HFF-Myc (cell line): ENCODE measurements at places on chromosomes 2 and 18.

DNA sequence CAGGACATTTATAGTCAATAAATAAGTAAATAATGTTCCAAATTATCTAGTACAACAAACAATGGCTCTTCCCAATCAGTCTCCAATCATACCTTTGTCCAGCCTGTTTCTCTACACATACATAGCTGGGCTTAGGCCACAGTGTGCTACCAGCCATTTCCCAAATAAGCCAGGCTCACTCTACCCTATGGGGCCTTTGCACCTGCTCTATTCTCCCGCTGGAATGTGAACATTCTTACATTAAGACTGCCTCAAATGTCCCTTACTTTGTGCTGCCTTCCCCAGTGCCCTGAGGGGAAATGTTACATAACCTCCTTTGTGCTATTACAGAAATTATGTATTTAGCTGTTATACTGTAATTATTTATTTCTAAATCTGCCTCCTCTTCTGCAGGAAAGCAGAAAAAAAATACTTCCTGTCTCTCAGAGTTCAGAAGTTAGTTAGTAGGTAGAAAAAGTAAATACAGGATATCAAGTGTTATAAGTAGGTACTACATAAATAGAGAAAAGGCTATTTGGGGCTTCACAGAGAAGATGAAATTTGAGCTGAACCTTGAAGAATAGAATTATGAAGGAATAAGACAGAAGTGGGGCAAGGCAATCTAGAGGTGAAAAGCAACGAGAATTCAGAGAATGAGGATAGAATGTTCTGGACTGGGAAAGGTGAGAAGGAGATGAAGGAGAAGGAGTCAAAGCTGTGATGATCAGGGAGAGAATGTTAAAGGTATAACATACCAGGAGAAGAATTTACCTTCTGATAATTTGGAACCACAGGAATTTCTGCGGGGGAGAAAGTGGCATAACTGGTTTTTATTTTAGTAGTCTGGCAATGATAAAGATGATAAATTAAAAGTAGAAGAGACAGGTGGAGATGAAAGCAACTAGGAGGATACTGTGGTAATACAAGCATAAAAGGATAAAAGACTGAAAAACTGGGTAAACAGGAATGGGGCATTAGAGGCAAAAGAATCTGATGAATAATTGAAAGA is 37.0 kb downstream of the ROCK1 start:
- no peak for DNase-seq

GRCh38 chr2:1132328-1132969 is 181.8 kb downstream of the SNTG2 start:
- no peak for DNase-seq

DNA sequence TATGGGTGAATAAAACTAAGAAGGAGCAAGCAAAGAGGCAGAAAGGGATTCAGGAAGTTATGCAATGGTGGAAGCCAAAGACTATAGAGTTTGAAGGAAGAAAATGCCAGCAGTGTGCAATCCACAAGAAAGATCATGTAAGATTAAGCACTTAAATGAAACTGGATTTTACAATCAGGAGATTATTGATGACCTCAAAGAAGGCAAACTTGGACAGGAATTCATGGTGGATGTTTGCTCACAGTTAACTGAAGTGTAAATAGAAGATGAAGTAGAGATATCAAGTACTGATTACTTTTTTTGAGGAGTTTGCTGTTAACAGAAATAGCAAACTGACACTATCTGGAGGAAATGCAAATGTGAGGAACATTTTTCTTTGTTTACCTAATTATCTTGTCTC is 308.9 kb downstream of the RND3 start:
- no peak for DNase-seq

- peak; percentile 35 for DNase-seq
Measured at GRCh38 chr2:63614448-63614968, 25.7 kb downstream of the MDH1 start.

GRCh38 chr2:168475636-168476035 is 19.6 kb downstream of the CERS6 start:
- no peak for DNase-seq

DNA sequence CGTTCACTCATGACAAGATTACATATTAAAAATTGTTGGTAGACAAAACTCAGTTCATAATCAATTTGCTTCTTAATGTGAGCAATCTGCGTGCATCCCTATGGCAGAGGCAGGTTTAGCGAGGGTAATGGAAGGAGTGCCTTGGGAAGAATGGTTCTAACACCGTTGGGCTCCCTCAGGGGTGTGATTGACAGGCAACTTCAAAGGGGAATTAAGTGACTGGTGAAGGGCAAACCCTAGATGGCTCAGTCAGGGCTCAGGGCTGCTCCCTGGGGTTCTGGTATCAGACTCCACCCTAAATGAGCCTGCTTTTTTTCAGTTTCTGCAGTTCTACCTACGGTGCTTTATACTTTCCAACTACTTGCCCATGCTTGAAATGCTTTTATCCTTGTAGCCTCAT is 419.5 kb upstream of the CELF4 start:
- DNase-seq, result no peak

- no peak for DNase-seq
Measured at GRCh38 chr2:128449226-128450061, 130.8 kb upstream of the HS6ST1 start.

GRCh38 chr2:39227628-39228412 is 15.9 kb downstream of the CDKL4 start:
- DNase-seq, result peak; percentile 25

- DNase-seq, result no peak
Measured at GRCh38 chr2:80529466-80530165, 225.1 kb upstream of the LRRTM1 start.

DNA sequence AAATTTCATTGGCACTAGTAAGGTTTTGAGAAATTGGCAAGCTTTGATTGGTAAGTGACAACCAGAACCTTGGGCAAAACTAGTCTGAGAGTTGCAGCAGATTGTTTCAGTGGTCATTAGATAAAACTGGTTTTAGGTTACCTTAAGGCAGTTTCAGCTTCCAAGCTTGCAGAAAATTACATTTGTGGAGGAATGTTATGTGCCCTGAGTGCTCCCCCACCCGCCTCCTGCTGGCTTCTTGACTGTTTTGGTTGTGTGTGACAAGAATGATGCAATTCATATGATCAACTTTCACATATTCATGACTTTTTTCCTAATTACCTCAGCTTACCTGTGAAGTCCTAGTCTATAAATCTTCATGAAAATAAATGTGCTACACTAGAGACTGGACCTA is 599.5 kb upstream of the ZNF804A start:
- no peak for DNase-seq

DNA sequence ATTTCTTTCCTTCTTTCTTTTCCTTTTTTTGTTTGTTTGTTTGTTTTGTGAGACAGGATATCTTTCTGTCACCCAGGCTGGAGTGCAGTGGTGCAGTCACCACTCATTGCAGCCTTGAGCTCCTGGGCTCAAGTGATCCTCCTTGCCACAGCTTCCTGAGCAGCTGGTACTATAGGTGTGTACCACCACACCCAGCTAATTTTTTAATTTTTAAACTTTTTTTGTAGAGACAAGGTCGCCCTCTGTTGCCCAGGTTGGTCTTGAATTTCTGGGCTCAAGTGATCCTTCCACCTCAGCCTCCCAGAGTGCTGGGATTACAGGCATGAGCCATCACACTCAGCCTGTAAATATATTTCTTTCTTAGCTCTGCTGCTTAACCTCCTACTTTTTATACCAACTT is 83.4 kb upstream of the CYP20A1 start:
- DNase-seq, result no peak

DNA sequence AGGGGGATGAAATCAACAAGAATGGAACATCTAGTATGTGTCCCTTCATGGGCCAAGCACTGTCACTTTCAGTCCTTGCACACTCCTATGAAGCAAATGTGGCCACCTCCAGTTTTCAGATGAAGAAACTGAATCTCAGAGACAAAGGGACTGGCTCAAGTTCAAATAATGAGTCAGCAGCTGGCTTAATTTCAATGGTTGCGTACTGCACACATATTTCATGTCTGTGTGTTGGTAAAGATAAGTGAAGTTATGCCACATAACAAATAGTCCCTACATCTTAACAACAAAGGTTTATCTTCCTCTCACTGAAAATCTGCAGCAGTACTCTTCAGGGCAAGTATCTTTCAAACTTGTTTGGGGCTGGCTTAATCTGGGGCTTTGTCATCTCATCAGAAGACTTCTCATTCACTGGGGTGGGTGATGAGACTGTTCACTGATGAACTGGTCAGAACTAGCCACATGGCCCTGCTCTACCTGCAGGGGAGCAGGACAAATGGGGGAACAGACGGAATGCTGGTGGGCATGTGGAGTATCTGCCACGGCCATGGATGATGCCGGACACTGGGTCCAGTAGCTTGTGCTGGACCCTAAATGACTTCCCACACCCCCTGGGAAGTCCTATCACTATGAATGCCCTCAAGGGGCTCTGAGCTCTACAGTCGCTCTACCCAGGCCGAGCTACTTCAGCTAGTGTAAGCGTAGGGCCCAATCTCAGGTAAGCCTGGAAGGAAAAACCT is 263.2 kb downstream of the CYP26B1 start:
- peak; percentile 80 for DNase-seq
